Stimulated activated CD8-positive, alpha-beta memory T cell treated with anti-CD3 and anti-CD28 coated beads, Interleukin-2, amount 100 ng/mL, for 1 hour (primary cell): ENCODE measurements at places on chromosomes 16 and 17.

- no peak for DNase-seq
These were observed 2.8 kb upstream of the ATXN2L start for GRCh38 chr16:28820016-28820415.

DNA sequence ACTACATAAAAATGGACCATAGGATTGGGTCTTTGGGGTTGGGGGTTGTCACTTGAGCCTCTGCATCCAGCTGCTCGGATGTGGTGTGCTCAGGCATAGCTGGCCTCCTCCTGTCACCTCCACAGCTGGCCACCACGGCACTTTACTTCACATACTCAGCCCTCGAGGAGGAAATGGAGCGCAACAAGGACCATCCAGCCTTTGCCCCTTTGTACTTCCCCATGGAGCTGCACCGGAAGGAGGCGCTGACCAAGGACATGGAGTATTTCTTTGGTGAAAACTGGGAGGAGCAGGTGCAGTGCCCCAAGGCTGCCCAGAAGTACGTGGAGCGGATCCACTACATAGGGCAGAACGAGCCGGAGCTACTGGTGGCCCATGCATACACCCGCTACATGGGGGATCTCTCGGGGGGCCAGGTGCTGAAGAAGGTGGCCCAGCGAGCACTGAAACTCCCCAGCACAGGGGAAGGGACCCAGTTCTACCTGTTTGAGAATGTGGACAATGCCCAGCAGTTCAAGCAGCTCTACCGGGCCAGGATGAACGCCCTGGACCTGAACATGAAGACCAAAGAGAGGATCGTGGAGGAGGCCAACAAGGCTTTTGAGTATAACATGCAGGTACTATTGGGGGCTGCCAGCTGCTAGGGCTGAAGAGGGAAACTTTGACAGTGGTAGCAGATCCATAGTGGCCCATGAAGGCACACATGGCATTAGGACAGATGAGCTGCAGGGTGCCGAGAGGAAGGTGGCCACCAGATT lies 30.8 kb downstream of the CDIP1 start:
- DNase-seq, result no peak

DNA sequence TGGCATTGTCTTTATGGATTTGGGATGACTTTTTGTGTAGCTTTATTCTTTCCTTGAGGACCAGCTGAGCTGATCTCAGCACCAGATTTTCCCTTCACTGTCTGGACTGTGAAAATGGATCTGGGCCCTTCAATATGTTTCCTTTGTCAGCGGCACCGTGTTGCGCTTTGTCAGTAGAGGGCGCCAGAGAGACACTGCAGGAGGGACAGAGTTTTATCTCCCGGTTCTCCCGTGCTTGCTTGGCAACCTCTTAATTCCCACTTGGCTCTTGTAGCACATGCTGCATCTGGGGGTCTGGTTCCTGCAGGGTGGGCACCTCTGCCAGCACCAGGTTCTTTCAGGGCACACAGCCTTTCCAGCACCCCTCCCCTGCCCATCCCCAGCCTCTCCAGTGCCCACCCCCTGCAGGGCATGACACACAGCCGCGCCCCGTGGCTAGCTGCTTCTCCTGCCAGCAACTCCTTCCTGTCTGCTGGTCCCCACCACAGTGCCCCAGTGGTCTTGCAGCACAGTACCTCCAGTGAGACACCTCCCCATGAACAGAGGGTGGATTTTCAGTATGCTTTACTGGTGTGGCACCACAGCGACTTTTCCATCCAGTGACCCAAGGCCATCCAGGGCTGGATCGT lies 19.6 kb downstream of the OR1D5 start:
- DNase-seq, result no peak

DNA sequence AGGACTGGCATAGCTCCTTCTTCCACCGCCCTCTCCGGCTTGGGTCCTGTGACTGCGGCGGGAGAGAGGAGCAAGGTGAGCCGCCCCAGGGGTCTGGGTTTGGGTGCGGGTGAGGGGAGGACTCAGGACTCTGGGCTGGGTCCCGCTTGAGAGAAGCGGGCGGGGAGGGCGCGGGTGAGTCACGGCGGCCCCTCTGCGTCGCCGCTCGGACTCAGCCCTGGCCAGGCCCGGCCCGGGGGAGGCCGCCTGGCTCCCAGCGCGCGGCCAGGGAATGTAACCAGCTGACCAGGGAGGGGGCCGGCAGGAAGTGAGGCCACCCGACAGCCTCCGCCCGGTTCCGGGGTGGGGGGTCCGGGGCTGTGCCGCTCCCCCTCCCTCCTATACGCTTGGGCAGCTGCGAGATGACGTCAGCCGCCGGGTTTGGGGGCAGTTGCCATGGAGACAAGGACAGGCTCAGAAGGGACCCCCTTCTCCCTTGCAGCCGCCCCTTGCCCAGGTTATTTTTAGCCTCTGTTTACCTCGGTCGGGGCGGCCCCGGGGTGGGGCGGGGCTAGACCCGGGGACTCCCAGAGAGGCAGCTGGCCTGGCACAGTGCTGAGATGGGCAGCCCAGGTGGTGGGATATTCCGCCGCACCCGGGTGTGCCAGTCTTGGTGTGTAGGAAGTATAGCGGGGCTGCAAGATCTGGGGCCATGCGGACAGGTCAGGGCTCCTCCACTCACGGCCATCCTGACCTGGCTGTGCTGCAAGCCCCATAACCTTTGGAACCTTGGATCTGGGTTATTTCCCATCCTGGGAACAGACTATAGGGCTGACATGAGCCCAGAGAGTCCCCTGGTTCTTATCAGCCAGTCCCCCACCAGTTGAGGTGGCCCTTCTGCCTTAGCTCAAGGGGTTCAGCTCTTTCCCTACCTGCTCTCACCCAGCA lies 1.6 kb downstream of the RIPOR1 start:
- no peak for DNase-seq

DNA sequence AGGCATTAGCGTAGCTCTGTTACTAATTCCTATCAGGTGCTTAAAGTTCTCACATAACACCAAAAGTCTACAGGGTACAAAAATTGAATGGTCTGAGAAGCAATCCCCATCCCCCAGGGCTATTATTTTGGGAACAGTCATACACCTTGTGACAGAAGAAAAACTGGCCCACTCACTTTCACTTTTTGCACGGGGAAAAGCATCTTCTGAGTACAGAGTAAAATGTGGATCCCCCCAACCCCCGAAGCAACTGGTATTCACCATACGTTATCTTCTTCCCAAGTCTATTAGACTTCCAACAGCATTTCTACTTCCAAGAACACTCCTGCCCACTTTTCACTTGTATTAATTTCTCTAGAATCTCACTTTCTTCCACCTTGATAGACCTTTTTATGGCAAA lies 11.8 kb downstream of the GGA3 start:
- DNase-seq, result no peak

DNA sequence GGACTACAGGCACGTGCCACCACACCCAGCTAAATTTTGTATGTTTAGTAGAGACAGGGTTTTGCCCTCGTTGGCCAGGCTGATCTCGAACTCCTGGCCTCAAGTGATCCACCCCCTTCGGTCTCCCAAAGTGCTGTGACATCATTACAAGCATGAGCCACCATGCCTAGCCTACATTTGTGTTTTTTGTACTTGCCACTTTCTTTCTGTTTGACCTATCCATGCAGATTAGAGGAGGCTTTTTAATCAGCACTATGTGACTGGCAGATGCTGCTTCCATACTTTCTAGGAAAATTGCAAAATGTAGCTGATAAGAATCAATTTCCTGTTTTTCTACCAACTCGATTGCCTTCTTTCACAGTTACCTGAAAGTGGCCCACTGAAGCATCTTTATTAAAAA lies 57.3 kb downstream of the B9D1 start:
- no peak for DNase-seq

- DNase-seq, result no peak
These were observed 8.5 kb downstream of the ITGA3 start for GRCh38 chr17:50064253-50065001.

DNA sequence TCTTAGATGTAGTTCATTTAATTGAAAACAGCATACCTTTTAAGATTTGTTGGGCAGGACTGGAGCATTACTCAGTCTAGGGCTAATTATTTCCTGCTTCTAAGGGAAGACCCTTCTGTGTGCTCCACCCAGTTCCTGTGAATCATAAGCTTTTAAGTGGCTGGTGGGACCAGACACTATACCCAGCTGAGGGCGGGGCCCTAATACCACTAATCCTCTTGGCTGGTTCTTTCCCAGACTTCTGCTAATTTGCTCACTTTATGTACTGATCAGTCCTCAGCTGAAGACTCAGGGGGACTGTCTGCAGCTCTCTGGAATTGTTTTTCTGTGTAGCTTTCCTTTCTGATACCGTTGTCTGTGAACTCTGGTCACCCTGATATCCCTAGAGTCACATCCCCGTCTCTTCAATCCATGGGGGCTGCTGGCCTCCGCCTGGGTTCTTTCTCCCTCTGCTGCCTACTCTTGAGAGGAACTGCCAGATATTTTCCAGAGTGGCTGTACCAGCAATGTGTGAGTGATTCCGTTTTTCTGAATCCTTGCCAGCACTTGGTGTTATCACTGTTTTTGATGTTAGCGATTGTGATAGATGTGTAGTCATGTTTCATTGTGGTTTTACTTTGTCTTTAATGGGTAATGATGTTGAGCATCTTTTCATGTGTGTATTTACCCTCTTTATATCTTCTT lies 35.1 kb downstream of the MFSD11 start:
- DNase-seq, result peak; percentile 15

DNA sequence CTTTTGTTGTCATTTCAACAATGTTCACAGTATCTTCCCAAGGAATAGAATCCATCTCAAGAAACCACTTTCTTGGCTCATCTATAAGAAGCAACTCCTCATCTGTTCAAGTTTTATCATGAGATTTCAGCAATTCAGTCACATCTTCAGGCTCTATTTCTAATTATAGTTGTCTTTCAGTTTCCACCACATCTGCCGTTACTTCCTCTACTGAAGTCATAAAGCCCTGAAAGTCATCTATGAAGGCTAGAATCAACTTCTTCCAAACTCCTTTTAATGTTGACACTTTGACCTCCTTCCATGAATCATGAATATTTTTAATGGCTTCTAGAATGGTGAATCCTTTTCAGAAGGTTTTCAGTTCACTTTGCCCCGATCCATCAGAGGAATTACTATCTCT lies 102.1 kb downstream of the CDH13 start:
- no peak for DNase-seq

GRCh38 chr17:62745806-62746205 lies 62.3 kb downstream of the MARCHF10 start:
- DNase-seq, result no peak

- DNase-seq, result no peak
These were observed at the start of gene NEUROD2 for GRCh38 chr17:39607851-39608130. Gene NEUROD2, minus strand, starts transcription at chr17:39607920. Its CDS starts 1,321 bp downstream, at chr17:39606599.

GRCh38 chr16:64982581-64982980 lies 139.3 kb downstream of the CDH11 start:
- no peak for DNase-seq

GRCh38 chr17:32314636-32315035 lies 27.3 kb downstream of the C17orf75 start:
- no peak for DNase-seq

GRCh38 chr16:89063768-89064320 lies 29.8 kb upstream of the ACSF3 start:
- DNase-seq, result no peak

DNA sequence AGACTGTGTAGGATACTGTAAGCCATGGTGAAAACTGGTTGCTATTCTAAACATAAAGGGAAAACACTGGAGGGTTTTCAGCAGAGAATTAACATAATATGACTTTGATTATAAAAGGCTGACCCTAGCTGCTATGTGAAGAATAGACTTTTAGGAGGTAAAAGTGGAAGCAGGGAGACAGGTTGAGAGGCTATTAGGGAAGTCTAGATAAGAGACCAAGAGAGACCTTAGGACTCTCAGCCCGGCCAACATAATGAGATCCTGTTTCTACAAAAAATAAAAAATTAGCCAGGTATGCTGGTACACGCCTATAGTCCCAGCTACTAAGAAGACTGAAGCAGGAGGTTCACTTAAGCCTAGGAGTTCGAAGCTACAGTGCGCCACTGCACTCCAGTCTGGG lies 393.2 kb upstream of the PMFBP1 start:
- no peak for DNase-seq

- no peak for DNase-seq
These were observed 218.0 kb downstream of the NTN1 start for GRCh38 chr17:9239246-9239792.

DNA sequence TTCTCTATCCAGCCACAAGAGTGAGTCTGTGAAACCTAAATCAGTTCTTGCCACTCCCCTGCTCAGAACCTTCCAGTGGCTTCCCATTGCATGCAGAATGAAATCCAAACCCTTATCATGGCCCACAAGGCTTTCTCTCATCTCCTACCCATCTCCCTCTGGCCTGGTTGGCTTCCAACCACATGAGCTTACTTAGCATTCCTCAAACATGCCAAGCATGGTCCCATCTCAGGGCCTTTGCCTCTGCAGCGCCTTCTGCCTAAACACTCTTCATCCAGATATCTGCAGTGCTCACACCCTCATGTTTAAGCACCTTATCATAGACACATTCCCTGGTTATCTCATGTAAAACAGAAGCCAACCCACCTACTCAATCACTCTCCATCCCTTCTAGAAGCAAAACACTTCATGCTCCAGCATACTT lies 15.5 kb downstream of the TK2 start:
- no peak for DNase-seq

GRCh38 chr16:83310816-83311215 lies 497.0 kb upstream of the HSBP1 start:
- DNase-seq, result no peak

DNA sequence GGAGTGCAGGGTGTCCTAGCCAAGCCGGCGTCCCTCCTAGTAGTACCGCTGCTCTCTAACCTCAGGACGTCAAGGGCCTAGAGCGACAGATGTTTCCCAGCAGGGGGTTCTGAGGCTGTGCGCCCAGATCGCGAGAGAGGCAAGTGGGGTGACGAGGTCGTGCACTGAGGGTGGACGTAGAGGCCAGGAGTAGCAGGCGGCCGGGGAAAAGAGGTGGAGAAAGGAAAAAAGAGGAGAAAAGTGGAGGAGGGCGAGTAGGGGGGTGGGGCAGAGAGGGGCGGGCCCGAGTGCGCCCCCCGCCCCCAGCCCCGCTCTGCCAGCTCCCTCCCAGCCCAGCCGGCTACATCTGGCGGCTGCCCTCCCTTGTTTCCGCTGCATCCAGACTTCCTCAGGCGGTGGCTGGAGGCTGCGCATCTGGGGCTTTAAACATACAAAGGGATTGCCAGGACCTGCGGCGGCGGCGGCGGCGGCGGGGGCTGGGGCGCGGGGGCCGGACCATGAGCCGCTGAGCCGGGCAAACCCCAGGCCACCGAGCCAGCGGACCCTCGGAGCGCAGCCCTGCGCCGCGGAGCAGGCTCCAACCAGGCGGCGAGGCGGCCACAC lies at the start of gene MMP2:
TSS of gene MMP2 (plus strand) at position 372 of the 603 bp plus-strand sequence. CDS start 282 bp downstream, outside the sequence.
- no peak for DNase-seq

DNA sequence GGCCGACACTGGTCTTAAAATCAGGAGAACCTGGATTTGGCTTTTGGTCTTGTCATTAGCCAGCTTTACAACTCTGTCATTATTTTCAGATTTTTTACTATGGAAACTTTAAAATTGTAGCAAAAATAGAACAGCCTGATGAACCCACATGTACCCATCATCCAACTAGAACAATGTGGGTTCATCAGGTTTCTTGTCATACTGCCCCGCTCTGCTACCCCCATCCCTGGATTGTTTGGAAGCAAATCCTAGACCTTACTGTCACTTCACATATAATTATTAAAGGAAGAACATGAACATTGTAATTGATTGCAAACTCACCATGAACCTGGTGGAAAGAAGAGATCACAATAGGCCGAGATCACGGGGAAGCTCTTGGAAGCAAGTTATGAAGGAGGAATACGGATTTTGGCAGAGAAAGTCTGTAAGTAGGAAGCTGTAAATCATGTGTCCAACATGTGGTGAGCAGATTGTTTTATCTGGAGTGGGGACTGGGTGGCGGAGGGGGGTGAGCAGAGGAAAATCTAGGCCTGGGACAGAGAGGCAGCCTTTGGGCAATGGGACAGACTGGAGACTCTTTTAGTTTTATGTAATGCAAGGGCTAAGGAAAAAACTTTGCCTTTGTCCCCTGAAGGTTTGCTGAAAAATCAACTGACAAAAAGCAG lies 67.0 kb downstream of the PITPNC1 start:
- no peak for DNase-seq

- no peak for DNase-seq
These were observed 43.5 kb downstream of the GRB2 start for GRCh38 chr17:75361996-75362395.
